Effector CD8-positive, alpha-beta T cell (primary cell): ENCODE measurements at places on chromosomes 16 and 17.
A peak's percentile ranks its signal among the peaks of the same experiment; 100 is the strongest.

- DNase-seq, result no peak
These were observed 9.1 kb upstream of the MAPK8IP3 start for GRCh38 chr16:1696863-1697262.

DNA sequence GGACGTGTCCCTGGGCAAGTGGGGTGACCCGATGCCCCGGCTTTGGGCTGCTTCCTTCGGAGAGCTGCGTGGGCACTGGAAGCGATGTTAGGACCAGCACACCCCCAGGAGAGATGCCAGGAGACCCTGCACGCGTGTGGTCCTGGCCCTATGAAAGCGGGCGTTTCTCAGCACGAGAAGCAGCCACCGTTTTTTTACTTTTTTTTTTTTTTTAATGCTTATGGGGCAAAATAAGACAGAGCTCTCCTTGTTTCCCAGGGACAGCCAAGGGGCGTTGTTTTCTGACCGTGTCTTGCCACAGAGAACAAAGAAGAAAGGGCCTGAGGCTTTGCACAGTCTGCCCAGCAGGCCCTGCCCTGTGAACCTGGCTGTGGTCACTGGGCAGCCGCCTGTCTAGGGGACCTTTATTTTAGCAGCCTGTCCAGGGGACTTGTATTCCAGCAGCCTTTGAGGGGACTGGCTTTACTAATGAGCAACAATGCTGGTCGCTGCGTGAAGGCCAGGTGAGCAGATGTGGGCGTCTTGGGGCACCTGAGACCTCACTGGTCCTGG, 996 bp downstream of the SLC25A10 start:
- no peak for DNase-seq

DNA sequence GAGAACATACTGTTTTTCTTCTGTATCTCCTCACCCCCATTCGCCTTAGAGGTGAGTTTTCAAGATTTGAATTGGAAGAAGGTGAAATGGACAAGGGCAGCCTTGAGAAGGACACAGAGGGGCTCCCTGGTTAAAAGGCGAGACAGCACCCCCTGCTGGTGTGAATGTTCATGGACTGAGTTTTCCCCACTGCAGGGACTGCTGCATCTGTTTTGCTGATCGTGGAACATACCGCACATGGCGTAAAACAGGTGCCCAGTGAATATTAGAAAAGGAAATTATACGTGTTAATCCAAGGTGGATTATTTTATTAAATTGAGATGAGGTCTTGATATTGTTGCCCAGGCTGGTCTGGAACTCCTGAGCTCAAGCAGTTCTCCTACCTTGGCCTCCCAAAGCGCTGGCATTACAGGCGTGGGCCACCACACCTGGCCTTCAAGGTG, 54.5 kb downstream of the NDE1 start:
- DNase-seq, result peak; percentile 66

DNA sequence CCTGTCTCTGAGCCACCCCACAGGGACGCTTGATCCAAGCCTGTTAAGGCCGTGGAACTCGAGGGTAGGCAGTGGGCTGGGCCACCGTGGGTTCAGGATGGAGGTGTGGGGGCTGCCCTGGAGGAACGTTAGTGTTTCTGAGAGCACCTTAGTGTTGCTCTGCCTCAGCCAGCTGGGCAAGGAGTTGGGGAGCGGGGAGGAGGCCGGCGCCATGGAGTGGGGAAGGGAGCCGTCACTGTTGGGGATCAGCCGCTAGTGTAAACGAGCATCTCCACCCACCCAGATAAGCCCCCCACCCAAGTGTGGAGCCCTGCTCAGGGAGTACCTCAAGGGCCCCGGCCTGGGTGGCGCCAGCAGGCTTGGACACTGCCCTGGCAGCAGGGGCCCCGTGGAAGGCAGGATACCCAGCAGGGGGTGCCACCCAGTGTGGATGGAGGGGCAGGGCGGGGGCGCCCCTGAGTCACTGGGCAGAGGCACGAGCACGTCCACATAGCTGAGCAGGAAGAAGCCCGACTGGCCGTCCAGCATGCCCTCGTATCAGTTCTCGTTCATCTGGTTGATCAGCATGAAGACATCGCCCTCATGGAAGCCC, 98.6 kb downstream of the KPNA2 start:
- DNase-seq, result no peak

- DNase-seq, result no peak
These were observed 54.4 kb downstream of the SOX9 start for GRCh38 chr17:72175263-72175662.

GRCh38 chr17:80468781-80469493, 7.5 kb downstream of the NPTX1 start:
- no peak for DNase-seq

DNA sequence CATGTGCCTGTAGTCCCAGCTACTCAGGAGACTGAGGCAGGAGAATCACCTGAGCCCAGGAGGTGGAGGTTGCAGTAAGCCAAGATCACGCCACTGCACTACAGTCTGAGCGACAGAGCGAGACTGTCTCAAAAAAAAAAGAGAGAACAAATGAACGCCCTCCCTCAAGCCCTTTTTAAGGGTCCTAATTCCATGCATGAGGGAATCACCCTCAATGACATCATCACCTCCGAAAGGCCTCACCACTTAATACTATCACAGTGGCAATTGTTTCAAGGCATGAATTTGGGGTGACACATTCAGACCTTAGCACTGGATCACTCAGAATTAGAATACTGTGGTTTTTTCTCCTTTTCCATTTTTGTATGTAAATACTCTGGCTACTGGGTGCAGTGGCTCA, 57.8 kb downstream of the CHD9NB start:
- DNase-seq, result no peak

DNA sequence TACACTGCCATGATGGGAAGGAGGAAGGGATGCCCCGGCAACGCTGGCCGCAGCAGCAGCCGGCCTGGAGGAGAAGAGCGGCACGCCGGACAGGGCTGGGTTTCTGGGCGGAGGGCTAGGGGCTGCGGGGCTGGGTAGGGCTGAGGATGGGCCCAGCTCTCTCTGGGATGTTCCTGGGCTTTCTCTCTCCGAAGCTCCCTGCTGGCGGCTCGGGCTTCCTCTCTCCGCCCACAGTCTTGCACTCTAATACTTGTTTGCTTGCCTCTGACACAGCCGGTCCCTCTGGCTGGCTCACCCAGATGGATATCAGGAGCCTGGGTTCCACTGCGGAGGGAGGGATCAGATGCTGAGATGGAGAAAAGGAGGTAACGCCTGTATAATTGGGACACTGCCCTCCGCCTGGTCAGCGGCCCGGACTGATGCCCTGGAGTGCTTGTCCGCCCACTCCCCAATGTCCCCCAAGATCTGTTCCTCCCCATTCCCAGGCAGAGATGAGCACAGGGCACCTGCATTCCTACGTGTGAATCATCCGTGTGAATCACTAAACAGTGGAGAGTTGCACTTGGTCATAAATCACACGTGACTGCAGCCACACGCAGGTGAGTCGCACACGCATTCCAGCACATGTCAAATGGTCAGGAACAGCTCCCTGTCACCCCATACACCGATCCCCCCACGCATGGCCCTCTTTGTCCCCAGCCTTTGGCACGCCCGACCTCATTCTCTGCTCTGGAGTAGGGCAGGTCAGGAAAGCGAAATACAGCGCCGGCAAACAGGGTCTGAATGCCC, at the start of gene ALOXE3:
Gene ALOXE3, minus strand, starts transcription at position 535 of the 789 bp plus-strand sequence. Its CDS starts 524 bp downstream, at position 11.
- DNase-seq, result no peak

- no peak for DNase-seq
These were observed 31.5 kb downstream of the NLRP1 start for GRCh38 chr17:5552841-5553240.

GRCh38 chr17:55706808-55707773, 15.6 kb downstream of the TMEM100 start:
- no peak for DNase-seq

GRCh38 chr16:3587547-3588110, 10.4 kb upstream of the NLRC3 start:
- no peak for DNase-seq

- DNase-seq, result no peak
These were observed 23.1 kb upstream of the MMD start for GRCh38 chr17:55444471-55445441.

GRCh38 chr16:56373003-56373402, 52.3 kb downstream of the AMFR start:
- no peak for DNase-seq

DNA sequence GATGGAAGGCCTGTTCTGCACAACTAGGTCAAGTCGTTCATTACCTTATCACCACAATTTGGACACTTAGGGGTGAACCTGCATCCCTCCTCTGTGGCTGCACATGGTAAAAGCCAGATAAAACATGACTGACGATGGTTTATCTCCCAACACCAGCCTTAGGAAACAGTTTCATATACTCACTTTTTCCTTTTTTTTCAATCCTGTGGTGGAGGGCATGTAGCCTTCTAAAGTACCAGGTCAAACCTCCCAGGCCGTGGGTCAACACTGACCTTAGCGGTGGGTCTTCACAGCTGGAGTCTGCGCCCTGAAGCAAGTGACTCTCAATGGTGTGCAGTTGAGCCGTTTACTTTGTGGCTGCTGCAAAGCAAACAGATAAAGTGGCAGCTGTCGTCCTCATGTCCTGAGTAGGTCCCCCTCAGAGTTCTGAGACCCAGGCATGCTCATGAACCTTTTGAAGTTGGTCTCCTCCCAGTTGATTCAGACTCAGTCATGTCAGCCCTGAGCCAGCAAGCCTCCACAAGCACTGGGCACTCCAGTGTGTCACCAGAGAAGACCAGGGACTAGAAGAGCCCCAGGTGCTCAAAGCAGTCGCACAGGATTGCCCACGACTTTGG, 5.9 kb downstream of the FAHD1 start:
- DNase-seq, result no peak

GRCh38 chr17:67853703-67854102, 28.4 kb downstream of the BPTF start:
- no peak for DNase-seq

- no peak for DNase-seq
These were observed 19.0 kb downstream of the GRB2 start for GRCh38 chr17:75386430-75386829.

DNA sequence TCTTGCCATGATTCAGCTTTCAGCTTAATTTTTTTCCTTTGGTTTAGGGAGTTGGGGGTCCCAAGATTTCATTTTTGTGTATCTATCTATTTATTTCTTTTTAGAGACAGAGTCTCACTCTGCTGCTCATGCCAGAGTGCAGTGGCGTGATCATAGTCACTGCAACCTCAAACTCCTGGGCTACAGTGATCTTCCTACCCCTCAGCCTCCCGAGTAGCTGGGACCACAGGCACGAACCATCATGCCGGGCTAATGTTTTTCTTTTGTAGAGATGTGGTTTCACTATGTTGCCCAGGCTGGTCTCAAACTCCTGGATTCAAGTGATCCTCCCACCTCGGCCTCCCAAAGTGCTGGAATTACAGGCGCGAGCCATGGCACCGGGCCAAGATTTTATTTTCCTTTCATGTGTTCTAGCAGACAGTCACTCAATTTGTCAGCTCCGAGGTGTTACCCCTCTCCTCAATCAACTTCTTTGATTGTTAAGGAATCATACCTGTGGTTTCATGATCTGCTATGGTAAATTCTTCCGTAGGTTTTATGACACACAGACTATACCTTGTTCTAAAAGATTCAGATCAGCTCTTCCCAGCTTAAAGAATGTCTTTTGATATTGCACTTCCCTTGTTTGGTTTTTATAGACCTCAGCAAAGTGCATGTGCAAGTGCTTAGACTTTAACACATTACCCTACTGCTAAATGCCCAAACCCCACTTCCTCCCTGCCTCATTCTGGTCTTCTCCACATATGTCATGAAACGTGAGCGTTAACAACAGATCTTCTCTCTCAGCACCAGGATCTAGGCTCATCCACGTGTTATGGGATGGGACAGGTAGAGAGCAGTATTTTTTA, 13.0 kb downstream of the UNC45B start:
- DNase-seq, result peak; percentile 19

DNA sequence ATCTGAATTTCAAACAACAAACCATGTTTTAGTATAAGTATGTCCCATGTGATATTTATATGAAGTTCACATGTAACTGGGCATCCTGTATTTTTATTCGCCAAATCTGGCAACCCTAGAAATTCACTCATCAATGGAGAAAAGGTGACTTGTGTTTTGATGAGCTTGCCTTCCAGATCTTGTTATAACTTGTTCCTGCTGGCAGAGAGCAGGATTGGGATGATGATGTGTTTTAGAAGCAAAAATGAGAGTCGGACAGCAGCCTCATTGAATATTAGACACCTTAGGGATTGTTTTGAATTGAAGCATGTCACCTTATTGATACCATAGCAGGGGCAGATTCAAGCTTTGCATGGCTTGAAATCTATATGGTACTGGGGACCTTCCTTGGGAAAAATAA, 85.4 kb upstream of the MED13 start:
- DNase-seq, result no peak

- no peak for DNase-seq
These were observed 22.5 kb upstream of the CMTR2 start for GRCh38 chr16:71311553-71312158.

GRCh38 chr17:81438007-81438659, 42.9 kb downstream of the BAHCC1 start:
- no peak for DNase-seq

DNA sequence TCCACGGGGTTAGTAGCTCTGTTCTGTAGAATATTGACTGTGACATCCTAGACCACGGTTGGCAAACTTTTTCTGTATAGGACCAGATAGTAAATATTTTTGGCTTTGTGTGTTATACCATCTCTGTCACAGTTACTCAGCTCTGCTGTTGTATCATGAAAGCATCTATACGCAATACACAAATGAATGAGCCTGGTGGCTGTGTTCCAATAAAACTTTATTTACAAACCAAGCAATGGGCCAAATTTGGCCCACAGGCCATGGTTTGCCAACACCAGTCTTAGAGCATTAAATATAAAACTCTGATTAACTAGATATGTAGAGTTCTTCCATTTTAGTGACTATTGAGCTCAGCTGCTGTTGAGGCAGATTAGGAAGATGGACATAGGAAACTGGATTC, 132.7 kb downstream of the MAP2K6 start:
- no peak for DNase-seq

GRCh38 chr17:79985943-79986391, 49.7 kb downstream of the TBC1D16 start:
- no peak for DNase-seq

GRCh38 chr16:78956859-78957258, 643.7 kb downstream of the MAF start:
- DNase-seq, result no peak

- no peak for DNase-seq
These were observed 36.7 kb downstream of the STAT5A start for GRCh38 chr17:42325026-42325425.

- DNase-seq, result peak; percentile 18
These were observed 4.7 kb downstream of the FBXL16 start for GRCh38 chr16:700684-701584.

DNA sequence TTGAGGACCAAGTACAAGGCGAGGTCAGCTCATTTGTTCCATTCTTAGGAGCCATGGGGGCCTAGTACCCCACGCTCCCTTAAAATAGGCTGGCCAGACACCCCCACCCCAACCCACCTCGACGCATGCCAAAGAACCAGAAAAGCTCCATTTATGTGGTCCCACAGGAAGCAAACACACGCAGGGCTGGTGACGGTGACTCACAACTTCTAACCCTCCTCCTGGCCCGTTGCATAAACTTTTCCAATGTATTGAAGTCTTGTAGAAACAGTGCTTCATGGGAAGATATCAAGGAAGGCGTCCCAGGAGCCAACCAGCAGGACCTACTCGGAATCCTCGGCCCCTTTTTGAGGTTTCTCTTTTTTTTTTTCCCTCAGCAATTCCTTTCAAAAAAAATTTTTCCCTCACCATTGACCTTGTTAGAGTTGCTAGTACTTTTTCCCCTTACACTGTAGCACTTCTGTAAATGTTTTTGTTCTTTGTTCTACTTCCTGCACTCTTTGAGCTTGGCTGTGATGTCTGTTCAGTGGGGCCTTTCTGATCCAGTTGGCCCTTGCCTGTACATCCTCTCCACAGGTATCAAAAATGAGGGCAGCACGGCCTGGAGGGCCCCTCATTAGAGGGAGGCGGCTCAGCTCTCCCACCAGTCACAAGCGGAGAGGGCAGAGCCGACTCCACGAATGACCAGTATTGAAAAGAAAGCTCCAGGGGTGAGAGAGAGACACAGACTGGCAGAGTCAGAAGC, 208.3 kb downstream of the RGS9 start:
- DNase-seq, result no peak
